ENCODE measurements at places on chromosomes 12 and 14.

DNA sequence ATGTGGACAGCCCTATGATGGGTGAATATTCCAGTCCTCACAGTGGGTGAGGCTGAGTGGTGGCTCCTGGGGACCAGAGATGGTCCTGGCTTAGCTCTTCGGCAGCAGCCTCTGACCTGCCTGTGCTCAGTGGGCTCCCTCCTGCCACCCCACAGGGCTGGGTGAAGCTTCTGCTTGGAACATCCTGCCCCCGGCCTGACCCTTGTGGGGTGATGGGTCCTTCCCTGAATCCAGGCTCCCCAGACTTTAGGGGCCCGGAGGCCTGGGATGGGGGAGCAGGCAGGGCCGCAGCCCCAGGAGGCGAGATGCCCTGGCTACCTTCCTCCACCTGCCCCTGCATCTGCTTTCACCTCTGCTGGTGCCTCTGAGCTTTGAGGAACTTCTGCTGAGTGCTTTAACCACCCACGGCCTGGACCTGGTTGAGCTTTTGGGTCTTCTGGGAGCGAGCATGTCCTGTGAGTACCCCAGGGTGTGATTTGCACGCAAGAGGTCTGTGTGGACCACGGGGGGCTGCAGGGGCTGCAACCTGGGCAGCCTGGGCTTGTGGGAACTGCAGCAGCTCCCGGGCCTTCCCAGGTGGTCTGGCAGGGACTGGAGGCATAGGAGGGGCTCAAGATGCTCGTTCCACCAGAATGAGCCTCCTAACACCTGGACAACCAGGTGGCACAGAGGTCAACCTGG, 159.5 kb downstream of the KIF26A start:
- DNase-seq = no peak

DNA sequence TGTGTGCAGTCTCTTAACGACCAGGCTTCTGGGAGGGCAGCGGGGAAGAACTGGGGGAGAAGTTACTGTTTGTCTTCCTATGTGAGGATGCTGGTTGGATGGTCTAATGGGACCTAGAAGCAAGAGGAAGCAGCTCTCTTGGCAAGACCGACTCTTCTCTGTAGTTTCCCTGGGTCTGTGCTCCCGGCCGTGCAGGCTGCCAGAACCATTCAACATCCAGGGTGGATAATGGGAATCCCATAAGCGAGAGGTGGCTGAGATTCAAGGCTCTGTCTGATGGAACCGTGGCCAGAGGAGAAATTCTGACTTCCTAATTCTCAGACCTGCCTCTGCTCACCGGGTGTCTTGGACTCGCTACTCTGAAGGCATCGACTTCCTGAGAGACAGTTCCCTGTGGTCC, 561.0 kb upstream of the TBX3 start:
- no peak for DNase-seq

GRCh38 chr14:32525591-32525990, 196.5 kb downstream of the AKAP6 start:
- no peak for DNase-seq

DNA sequence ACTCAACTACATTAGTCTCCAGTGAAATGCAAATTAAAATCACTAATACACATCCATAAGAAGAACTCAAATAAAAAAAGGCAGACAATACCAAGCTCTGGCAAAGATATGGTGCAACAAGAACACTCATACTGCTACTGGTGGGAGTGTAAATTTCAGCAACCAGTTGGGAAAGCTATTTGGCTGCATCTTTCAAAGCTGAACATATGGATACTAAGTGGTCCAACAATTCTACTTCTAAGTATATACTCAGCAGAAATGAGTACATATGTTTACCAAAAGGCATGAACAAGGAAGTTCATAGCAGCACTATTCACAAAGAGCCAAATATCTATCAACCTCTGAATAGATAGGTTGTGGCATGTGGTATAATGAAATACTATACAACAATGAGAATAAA, 27.3 kb downstream of the CAPS2 start:
- no peak for DNase-seq

- DNase-seq = no peak
These were observed 29.0 kb downstream of the NFKBIA start for GRCh38 chr14:35375558-35376025.

DNA sequence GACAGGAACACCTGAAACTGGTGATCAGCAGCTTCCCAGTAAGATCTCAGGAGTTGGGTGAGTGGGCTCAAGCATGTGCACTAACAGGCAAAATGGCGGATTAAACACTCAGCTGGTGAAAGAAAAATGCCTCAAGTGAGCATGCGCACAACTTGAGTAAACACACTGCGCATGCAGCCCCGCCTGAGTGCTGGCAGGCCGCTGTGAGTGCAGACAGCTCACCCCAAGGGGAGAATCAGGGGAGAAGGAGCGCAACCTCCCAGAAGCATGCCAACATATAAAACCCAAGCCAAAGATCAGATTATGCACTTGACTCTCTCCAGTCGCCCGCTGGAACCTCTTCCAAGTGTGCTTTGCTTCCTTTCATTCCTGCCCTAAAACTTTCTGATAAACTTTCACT, 125.8 kb downstream of the VRK1 start:
- DNase-seq = no peak

DNA sequence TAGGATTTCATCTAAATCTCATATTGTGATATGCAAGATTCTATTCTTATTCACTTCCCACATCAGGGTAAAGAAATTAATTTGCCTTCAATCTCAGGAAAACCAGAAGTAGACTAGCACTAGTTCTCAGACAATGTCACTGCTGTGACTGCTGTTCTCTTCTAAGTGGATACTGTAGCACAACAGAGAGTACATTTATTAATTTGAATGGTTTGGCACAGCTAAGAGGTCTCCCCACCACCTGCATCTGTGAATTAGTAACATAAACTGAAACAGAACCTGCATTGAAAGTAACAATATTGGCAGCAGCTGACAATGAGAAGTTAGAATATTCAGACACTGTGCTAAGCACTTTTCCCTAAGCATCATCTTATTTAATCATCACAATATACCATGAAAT, 253.1 kb downstream of the PDZRN4 start:
- no peak for DNase-seq

GRCh38 chr12:107436376-107436775, 249.2 kb upstream of the PWP1 start:
- no peak for DNase-seq

- no peak for DNase-seq
These were observed 527.3 kb downstream of the SNAPC1 start for GRCh38 chr14:62289471-62289870.

DNA sequence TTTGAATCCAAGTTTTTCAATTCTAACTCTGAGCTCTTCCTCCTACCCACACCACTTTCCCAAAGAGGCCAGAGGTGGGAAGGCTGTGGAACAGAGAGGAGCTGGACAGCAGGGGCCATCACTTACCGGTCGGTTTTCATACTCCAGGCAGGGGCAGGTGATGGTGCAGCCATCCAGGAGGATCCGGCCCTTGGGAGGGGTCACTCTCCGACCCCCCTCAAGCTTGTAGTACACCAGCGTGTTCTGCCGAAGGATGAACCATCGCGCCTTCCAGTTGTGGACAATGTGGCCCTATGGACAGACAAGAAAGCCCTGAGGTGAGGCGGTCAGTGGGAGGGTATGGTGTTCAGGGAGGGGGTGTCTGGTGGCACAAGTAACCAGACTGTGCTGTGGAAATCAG, 14.4 kb downstream of the PLEK2 start:
- DNase-seq = no peak

DNA sequence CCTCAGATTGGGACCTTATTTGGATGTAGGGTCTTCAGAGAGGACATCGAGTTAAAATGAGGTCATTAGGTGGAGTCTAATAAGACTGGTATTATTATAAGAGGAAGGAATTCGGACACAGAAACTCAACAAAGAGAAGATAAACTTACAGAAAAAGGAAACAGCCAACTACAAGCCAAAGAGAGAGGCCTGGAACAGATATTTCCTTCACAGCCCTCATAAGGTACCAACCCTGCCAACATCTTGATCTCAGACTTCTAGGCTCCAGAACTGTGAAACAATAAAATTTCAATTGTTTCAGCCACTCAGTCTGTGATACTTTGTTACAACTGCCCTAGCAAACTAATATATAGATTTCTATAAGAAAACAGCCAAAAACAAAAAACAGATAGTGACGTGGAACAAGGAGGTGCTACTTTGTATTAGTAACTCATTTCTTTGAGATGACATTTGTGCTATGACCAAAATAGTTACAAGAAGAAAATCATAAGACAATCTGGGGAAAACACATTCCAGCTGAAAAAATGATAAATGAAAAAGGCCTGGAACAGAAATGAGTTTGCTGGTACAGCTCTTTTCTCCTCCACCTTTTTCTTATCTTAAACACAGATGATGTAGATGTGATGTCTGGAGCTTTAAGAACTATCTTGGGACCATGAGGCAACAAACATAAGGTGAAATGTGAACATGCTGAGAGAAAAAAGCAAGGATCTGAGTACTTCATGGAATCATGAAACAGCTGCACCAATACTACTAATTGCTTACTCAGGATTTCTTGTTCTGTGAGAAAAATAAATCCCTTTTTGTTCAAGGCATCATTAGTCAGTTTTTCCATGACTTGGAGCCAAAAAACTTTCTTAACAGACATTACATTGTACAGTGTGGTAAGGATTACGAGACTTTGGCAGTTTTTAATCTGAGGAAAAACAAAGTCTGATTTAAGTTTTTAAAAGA, 243.2 kb downstream of the ANO6 start:
- DNase-seq = no peak

DNA sequence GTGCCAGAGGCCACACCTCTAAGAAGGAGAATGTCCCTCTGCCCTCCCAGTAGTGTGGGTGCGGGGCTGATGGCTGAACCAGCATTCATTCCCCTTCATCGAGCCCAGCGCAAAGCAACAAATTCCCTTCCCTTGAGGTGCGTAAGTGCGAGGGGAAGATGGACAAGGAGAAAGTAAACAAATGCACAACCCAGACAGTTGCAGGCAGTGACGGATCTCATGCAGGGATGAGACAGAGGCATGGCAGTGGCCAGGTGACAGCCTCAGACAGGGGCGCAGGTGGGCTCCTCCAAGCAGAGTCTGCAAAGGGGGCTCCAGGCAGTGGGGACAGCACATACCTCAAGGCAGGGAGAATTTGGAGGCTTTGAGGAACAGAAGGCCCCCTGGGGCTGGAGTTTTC, 2.3 kb upstream of the MYL2 start:
- DNase-seq = no peak
